ENCODE measurements at places on chromosomes 11 and 22.
A peak's percentile ranks its signal among the peaks of the same experiment; 100 is the strongest.

DNA sequence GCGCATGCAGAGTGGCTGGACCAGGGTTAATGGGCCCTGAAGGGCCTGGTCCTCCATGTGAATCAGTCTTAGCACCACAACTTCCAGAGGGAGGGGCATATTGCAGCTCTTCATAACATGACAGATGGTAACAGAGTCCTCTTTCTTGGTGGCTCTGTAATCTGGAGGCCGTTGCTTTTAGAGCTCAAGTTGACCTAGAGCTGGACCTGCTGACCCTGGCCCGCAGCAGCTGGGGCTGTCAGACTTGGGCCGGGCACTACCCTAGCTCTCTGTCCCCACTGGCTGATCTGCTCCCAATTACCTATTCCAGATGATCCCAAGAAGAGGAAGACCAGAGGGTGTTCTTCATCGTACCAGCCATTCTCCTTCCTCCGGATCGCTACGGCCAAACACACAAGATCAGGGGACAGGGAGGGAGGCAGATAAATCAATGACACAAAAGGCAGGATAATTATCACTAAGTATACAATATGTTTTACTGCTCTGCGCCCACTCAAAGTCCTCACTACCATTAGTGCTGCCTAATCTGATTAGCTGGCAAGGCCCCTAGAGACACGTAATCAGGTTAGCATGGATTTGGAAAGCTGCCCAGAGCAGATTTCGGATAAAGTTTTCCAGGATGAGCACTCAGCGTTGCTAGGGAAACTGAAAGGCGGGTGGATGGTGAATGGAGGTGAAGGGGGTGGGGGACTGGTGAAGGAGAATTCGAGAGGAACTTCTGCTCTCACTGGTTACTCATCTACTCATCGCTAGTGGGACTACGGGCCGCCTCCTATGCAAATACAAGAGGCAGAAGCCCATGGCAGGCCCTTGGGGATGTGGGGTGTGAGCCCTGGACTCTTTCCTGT is 64.5 kb upstream of the PHOX2A start:
- peak; percentile 19 for DNase-seq

DNA sequence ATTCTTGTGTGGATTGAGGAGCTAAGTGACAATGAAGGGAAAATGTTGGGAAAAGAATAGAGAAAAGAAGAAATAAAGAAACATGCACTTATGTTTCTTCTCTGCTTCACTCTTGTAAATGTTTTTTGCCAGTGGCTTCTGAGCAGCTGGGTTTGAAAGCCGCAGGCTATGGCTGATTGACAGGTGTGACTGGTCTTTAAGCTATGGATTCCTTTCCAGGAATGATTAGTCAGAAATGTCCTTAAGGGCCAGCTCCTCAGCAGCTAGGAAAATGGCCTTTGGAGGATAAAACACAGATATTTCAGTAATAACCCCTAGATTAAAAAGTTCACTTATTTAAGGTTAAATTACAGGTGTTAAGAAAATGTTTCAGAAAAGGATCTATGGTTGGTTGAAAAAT is 6.5 kb upstream of the USP28 start:
- no peak for DNase-seq

DNA sequence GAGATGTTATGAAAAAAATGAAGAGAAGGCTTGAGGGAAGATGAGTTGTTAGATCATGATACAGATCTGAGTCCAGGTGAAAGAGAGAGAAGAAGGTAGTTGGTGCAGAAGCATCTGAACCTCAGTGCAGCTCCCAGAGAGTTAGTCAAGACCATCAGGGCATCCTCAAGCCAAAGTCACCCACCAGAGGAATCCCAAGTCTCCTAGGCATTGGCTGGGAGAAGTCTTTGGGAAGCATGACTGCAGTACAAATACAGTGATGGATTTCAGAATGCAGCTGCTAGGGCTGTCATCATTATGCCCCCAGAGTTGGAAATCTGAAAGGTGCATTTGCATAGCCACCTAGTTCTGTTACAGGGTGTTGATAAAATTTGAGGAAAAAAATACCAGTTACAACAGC is 59.7 kb upstream of the GALNT18 start:
- no peak for DNase-seq

GRCh38 chr11:64757549-64758329 is 2.0 kb downstream of the PYGM start:
- DNase-seq, result no peak

DNA sequence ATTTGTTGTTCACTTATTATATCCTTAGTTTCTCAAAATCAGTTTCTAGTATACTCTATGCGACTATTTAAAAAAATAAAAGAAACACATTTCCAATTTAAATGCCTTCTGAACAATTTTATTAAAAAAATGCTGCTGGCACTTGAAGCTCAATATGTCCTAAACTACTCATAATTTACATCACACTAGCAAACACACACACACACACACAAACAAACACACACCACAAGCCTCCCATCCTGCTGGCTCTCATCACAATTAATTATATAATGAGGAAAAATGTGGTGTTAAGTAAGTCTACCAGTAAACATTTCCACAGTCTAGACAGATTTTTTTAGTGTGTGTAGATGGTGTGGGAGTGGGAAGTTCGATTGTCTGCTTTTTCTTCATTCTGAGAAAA is 350.3 kb downstream of the AASDHPPT start:
- no peak for DNase-seq

GRCh38 chr11:132114185-132114584 is 743.8 kb downstream of the NTM start:
- DNase-seq, result no peak

GRCh38 chr22:46673205-46673604 is 53.0 kb downstream of the GRAMD4 start:
- no peak for DNase-seq

- DNase-seq, result no peak
Observed at GRCh38 chr22:42604403-42604802, 10.3 kb downstream of the POLDIP3 start.

- DNase-seq, result no peak
Observed at GRCh38 chr22:35842954-35843353, 125.3 kb downstream of the APOL5 start.

DNA sequence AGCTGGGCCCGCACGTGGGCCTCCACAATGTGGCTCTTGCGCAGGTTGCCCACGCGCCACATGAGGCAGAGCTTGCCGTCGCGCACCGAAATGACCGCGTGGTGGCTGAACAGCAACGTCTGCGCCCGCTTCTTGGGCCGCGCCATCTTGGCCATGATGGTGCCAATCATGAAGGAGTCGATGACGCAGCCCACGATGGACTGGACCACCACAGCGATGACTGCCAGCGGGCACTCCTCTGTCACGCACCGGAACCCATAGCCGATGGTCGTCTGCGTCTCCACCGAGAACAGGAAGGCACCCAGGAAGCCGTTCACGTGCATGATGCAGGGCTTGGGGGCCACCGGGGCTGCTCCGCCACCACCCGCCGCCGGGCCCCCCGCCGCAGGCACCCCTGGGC is 27.5 kb downstream of the KCNJ4 start:
- no peak for DNase-seq

- peak; percentile 81 for DNase-seq
Observed at GRCh38 chr11:444396-445144, 2.8 kb upstream of the ANO9 start.

- DNase-seq, result peak; percentile 31
Observed at GRCh38 chr22:36252754-36253522, at the start of gene APOL1. Gene APOL1 (plus strand): TSS chr22:36253133. CDS start chr22:36254956, 1,823 bp downstream.

- no peak for DNase-seq
Observed at GRCh38 chr22:37273126-37273845, 9.0 kb upstream of the CYTH4 start.

DNA sequence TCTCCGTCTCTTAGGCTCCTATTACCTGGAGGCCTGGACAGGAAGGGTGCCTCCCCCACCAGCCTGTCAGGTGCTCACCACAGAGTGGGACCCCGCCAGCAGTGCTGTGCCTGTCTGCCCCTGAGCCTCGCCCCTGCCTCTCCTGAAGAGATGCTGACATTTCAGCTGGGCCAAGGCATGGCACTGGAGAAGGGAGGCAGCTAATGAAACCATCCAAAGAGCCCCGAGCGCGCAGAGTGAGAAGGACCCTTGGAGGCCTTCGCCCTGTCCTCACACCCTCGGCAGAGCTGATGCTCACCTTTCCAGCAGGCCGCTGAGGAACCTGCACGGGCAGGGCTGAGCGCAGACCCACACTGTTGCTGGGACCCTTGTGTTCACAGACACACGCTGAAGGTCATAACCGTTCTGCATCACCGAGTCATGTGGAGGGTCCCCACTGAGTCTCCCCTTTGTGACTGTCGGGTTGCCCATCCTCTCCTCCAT is 2.1 kb upstream of the LRFN4 start:
- DNase-seq, result no peak

DNA sequence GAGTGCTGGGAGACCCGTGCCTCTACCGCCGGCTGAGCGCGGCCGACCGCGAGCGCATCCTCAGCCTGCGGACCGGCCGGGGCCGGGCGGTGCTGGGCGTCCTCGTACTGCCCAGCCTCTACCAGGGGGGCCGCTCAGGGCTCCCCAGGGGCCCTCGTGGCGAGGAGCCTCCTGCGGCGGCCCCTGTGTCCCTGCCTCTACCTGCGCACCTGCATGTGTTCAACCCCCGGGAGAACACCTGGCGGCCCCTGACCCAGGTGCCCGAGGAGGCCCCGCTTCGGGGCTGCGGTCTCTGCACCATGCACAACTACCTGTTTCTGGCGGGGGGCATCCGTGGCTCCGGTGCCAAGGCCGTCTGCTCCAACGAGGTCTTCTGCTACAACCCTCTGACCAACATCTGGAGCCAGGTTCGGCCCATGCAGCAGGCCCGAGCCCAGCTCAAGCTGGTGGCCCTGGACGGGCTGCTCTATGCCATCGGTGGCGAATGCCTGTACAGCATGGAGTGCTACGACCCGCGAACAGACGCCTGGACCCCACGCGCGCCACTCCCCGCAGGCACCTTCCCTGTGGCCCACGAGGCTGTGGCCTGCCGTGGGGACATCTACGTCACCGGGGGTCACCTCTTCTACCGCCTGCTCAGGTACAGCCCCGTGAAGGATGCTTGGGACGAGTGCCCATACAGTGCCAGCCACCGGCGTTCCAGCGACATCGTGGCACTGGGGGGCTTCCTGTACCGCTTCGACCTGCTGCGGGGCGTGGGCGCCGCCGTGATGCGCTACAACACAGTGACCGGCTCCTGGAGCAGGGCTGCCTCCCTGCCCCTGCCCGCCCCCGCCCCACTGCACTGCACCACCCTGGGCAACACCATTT is 3.5 kb downstream of the KLHDC7B start:
- DNase-seq, result no peak

DNA sequence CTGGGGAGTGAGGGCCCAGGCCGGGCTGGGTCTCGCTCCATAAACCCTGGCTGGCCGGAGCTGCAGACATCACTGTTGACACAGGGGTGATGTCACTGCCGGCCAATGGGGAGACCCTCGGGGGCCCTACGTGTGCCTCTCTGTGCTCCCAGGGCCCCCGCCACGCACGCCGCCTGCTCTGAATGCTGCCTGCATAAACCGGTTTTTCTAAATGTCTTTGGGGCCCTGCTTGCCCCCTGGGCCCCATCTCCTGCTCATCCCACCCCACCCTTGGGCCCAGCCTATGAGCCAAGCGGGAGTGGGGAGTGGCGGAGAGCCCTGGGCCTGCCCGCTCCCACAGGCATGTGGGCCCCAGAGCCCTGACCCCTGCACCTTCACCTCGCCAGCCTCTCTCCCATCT is 7.7 kb downstream of the H19 start:
- DNase-seq, result no peak
